Dermis microvascular lymphatic vessel endothelial cell (primary cell): ENCODE measurements at places on chromosomes 3 and 15.

GRCh38 chr3:122025296-122025695 is 3.2 kb upstream of the ILDR1 start:
- DNase-seq, result no peak

DNA sequence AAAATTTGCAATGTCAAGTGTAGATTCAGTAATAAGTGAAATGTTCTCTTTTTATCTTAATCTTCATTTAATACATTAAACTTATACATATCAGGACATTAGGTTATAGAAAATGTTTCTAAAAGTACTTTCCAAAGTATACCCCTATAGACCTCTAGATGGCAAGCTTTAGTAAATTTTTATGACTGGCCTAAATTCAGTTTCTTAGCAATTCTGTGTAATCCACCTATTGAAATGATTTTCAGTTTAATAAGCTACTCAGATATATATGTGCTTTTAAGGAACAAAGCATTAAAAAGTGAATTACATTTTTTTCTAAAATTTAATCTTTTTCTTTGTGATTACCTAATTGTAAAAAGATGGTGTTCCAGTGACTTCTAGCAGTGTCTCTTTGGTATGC is 342.2 kb downstream of the GBE1 start:
- peak; percentile 43 for DNase-seq

GRCh38 chr3:194129581-194130133 is 6.3 kb upstream of the HES1 start:
- DNase-seq, result no peak

DNA sequence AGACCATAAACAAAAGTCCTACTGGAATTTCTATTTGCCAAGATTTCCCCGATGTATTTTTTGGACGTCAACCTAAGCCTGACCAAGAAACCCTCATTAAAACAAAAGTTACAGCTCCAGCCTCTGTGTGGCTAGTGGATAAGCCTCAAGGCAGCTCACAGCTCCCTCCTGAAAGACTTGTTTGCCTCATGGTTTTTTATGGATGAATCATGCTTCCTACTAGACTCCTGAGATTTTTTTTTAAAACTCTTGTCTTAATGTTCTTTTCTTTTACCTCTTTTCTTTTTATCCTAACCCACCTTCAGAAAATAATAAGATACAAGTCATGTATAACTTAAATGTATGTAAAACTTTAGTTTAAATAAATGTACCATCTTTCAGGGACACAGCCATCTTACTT is 52.4 kb downstream of the SUCNR1 start:
- peak; percentile 70 for DNase-seq

DNA sequence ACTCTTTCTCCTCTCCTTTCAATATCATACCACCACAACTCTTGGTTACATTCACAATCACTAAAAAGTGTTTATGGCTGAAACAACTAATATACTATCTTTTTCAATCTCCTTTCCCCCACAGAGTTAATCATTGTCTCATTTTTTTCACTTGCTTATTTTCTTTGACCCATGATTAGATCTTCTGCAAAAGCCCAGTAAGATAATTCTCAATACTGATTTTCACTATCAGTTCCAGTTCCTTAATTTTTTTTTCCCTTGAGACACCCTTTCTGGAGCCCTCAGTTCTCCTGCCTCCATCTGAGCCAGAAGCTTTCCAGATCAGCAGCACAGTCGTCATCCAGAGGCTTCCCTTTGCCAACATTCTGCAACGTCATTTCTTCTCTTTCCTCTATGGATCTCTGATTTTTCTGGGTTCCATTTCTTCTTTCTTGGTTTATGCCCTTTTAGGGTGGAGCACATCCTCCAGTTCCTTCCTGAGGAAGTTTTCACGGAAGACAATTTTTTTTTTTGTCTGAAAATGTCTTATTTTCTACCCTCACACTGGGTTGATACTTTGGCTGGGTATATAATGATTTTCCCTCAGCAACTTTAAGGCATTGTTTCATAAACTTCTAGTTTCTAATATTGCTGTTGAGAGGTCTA is 88.7 kb upstream of the C15orf39 start:
- no peak for DNase-seq

DNA sequence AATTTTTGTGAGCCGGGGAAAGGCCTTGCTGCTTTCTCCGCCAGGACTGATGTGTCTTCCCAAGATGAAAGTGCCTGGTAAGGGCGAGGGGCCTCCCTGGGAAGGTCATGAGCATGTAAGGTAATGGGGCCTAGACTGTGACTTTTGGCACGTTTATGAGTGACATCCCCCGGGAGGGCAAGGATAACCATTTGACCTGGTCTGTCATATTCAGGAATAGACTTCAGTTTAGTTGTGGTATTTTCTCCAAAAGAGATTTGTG is 631 bp upstream of the CNBP start:
- DNase-seq, result no peak

DNA sequence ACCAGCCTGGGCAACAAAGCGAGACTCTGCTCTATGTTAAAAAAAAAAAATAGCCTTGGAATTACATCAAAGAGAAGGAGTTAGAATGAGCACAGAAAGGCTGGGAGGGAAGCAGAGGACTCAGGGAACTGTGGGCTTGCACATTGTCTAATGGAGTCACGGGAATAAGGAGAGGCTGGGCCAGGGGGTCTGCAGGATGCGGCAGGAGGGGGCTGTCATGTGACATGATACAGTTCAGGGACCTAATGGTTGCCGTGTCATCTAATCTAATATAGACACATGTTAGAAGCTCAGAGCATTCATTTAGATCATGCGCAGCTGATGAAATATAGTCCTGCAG is 32.5 kb downstream of the GRK7 start:
- no peak for DNase-seq

GRCh38 chr15:98169551-98169950 is 209.0 kb downstream of the ARRDC4 start:
- DNase-seq, result no peak

GRCh38 chr3:184457329-184457728 is 77.5 kb downstream of the CHRD start:
- no peak for DNase-seq

- no peak for DNase-seq
These were observed 69.6 kb downstream of the ERC2 start for GRCh38 chr3:56398659-56399058.

DNA sequence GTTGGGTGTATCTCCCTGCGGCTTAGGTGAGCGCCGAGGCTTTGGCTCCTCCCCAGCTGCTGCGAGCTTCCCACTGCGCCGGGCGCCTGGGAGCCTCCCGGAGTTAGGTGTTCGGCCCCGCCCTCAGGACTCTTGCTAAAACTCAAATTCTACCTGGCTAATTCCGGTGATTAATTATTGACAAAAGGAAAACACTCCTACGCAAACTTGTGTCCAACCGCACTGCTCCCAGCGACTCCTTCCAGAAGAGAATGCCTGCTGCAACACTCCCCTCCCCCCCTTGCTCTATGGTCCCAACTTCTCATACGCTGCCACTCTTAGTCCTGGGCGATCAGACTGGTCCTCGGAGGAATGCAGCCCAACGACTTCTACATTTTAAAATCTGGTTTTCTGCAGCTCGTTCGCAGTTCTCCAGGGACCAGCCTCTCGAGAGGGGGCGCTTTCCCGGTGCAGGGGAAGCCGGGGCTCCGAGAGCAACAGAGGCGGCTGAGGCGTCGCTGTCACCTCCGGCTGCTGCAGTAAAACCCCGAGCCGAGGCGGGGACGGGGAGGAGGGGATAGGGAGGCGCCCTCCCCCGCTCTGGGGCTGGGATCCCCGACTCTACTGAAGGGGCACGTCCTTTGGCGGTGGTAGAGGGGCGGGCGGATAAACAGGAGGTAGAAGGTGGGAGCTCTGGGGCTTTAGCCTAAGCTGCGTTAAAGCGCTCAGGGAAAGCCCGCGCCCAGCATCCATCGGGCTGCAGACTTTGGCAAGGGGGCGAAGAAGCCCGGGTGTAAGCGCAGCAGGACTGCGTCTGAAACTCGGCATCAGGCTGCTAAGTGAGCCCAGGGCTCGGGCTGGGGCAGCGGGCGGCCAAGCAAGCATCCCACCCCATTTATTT is at the start of gene SPTSSB:
Gene SPTSSB, minus strand, starts transcription at position 77 of the 880 bp plus-strand sequence. CDS start 25,194 bp downstream, outside the sequence.
- peak; percentile 5 for DNase-seq

DNA sequence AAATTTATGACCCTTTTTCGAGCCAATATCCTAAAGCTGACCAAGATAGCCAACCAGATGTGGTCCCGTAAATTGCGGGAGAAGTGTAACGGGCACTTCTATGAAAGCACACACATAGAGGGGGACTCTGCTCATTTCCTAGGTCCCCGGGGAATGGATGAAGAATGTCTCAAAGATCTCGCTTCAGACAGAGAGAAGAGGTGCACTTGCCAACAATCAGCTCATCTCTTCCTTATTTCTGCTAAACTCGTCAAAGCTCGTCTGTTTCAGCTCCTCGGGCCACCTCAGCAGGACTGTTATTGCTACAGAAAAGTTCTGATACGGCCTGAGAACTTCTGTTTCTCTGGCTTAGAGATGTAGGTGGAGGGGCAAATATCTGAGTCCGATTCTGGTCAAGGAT is 71.8 kb downstream of the TM2D3 start:
- no peak for DNase-seq

DNA sequence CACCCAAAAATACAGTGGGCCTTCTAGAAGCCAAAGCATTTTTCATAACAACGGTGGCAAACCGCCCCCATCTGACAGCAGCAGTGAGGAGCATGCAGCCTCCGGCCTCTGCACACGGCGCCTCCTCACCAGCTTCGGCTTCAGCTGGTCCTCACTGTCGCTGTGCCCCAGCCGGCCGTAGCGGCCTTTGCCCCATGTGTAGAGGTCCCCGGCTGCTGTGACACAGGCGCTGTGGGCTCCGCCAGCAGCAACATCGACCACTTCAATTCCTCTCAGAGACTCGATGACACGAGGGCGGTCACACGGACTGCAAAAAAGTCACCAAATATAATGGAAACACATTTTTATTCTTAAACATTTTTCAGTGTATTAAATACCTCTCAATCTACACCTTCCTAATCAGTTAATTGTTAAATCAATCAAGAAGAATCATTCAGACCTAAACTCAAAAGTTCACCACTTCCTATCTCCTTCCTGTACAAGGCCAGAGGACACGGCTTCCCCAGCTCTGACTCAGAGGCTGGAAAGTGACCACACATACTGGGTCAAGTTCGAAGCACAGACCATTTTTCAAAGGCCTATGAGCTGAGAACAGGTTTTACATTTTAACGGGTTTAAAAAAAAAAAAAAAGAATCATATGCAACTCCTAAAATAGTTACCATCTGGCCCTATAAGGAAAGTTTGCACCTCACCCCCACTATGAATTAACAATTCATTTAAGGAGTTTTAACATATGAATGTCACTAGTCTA is 33.6 kb upstream of the OCA2 start:
- peak; percentile 34 for DNase-seq
